Activated CD4-positive, alpha-beta memory T cell treated with anti-CD3 and anti-CD28 coated beads, Interleukin-2, amount 10 ng/mL, durations not matched to agents 7 days and 5 days (primary cell): ENCODE measurements at places on chromosomes 7 and 10. TPM values are rescaled to one million over a fixed set of nuclear protein-coding genes. Genes with fewer than 3 reads are reported as not detected.

WDR91 gene
- total RNA-seq = 11.6 TPM

DNA sequence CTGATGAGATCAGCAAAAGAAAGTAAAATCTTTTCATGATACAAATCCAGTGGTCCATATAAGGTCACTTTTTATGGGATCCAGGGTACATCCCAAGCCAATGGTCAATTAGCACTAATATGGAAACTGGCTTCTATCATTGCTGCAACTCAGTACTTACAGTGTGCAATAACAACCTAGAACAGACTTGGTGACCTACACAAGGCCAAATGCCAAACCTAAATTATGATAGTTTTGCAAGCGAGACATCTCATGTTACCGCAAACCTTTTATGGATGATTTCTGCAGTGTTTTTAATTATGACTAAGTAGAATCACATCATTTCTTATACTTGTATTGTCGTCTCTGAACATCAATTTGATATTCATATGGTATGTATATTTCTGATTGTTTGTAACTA lies 583.5 kb upstream of the SEMA3D start:
- no peak for DNase-seq

ABCB1 gene
- total RNA-seq = 9.8 TPM

- no peak for DNase-seq
Observed at GRCh38 chr7:133452577-133452976, 199.7 kb downstream of the EXOC4 start.

GRCh38 chr7:128937647-128938543 lies at the start of gene IRF5:
TSS of gene IRF5 (plus strand) at chr7:128937927. CDS start at chr7:128942082, 4,155 bp downstream.
- DNase-seq = peak; percentile 42

ELFN1 gene
- total RNA-seq = not detected

PDK4 gene
- not detected for total RNA-seq

DNA sequence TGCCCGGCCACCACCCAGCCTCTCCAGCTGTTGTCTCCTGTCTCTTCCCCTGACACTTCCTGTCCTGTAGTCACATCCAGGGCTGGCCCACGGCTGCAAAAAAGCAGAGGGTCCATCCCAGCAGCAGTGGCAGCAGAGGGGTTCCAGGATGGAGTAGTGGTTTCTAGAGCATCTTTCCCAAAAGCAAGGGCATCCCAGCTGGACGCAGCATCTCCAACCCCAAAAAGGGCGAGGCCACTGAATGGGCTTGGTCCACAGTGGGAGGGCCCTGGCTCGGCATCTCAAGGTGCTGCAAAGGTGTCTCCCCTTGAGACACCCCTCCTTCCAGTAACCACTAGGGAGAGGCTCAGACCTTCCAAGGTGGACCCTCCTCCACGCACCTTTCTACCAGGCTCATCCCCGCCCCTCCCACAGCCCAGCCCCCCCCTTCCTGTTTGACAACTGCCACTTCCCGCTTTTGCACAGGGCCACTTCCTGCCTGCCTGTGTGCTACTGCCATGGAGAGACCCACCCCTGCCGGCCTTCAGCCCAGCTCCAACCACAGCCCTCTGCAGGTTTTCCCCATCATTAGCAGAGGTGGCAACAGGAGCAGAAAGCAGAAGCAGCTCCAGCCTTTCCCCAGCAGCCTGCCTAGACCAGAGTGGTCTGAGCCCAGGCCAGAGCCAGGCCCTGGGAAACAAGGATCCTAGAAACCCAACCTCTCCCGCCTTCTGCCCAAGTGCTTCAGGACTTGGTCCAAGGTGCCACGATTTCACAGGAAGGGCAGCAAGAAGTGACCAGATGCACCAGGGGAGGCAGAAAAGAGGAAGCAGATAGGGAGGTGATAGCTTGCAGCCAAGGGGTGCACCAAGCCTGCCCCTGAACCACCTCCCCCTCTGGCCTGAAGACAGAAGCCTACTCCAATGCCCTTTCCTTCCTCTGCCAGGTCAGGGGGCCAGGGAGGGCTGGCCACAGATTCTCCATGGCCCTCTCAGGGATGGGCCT lies 8.6 kb downstream of the CAMK2G start:
- DNase-seq = peak; percentile 70

GRCh38 chr7:128123291-128124037 lies 92.2 kb upstream of the LRRC4 start:
- no peak for DNase-seq

GRCh38 chr7:1597066-1597760 lies 27.4 kb upstream of the PSMG3 start:
- no peak for DNase-seq

DNAH11 gene
- total RNA-seq = 2.2 TPM

DNA sequence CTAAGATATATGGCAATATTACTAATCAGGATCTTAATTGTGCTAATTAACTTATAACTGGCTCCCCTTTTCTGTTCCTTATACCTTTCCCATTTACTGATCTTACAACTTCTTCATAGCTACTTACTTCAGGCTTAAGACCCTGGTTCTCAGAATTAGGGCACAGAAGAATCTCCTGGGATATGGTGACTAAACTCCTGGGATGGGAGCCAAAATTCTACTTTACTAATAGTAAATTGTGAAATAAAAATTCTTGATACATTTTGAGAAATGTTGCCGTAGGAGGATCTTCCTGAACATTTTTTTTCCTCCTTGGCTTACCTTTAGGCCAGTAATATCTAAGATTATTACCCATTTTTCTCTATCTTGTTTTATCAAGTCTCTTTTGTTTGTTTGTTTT lies 309.5 kb downstream of the ATRNL1 start:
- no peak for DNase-seq

BTRC gene
- total RNA-seq = 14.4 TPM

DGKI gene
- total RNA-seq = 0.91 TPM

DNA sequence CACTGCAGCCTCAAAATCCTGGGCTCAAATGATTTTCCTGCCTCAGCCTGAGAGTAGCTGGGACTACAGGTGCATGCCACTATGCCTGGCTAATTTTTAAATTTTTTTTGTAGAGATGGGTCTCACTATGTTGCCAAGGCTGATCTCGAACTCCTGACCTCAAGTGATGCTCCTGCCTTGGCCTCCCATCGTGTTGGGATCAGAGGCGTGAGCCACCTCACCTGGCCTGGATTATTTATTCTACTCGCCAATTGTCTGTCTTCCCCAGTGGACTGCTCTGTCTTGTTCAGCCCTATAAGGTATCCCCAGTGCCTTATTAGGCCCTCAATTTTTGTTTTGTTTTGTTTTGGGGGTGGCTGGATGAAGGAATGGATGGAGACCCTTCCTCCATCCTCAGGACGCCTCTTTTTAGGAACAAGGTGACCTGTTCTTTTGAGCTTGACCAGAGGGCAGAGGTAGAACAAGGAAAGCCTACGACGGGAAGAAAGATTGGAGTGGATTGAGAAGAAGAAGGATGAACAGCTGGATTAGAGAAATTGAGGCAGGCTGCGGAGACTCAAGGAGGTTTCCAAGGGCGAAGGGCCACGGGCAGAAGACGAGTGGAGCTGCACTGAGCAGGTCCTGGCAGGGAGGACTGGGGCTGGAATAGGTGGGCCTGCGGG lies 541 bp upstream of the DENND10 start:
- DNase-seq = no peak

DNA sequence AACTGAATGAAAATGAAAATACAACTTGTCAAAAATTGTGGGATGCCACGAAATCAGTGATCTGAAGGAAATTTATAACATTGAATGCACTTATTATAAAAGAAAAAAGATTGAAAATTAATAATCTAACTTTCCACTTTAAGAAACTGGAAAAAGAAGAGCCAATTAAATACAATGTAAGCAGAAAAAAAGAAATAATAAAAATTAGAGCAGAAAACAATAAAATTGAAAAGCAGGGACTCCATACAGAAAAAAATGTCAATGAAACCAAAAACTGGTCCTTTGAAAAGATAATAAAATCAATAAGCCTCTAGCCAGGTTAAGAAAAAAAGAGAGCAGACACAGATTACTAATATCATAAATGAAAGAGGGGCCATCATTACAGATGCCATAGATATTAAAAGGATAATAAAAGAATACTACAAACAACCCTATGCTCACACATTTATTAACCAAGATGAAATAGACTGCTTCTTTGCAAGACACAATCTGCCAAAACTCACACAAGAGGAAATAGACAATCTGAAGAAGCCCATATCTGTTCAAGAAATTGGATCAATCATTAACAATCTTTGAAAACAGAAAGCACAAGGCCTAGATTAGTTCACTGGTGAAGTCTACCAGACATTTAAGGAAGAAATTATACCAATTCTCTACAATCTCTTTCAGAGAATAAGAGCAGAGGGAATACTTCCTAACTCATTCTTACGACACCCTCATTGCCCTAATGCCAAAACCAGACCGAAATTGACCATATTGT lies 233.8 kb upstream of the NEBL start:
- no peak for DNase-seq

PAX4 gene
- total RNA-seq = not detected

DNA sequence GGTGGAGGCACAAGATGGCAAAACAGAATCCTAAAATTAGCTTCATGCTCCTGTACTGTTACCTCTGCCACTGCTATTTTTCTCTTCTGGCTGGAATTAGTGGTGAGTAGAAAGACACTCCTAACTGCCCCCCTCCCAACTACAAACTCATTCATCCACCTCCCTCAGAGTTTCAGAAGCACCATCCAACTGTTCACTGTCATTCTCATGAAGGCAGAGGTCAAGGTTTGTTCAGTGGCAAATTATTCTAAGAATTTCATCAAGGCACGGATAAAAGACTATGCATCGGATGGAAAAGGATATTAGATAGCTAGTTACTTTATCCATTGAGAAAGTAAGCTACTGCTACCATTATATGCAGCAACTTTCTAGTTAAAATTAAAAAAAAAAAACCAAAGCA lies 59.7 kb downstream of the LRGUK start:
- DNase-seq = no peak

SPDYE11 gene
- total RNA-seq = not detected

- no peak for DNase-seq
Observed at GRCh38 chr7:67825356-67825755, 828.7 kb downstream of the TYW1 start.

DNA sequence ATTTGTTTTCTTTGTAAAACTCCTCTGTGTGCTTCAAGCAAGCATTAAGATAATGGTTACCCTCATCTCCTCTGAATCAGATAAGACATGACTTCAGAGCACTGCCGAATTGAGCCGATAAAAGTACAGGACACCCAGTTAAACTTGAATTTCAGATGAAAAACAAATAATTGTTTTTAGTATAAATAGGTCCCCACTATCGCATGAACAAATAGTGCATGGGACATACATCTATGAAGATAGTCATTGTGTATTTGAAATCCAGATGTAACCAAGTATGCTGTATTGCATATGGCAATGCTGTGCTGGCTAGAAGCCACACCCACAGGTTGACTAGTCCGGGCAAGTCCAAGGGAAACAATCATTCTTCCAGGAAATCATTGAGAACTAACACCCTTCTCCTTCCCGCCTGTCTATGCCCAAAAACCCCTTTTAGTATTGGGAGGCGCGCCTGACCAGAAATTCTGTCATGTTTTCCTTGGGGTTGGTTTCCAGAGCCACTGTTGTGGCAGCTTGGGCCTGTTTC lies 12.6 kb upstream of the FGFR2 start:
- no peak for DNase-seq

NUTM2A gene
- total RNA-seq = 0.15 TPM

DNA sequence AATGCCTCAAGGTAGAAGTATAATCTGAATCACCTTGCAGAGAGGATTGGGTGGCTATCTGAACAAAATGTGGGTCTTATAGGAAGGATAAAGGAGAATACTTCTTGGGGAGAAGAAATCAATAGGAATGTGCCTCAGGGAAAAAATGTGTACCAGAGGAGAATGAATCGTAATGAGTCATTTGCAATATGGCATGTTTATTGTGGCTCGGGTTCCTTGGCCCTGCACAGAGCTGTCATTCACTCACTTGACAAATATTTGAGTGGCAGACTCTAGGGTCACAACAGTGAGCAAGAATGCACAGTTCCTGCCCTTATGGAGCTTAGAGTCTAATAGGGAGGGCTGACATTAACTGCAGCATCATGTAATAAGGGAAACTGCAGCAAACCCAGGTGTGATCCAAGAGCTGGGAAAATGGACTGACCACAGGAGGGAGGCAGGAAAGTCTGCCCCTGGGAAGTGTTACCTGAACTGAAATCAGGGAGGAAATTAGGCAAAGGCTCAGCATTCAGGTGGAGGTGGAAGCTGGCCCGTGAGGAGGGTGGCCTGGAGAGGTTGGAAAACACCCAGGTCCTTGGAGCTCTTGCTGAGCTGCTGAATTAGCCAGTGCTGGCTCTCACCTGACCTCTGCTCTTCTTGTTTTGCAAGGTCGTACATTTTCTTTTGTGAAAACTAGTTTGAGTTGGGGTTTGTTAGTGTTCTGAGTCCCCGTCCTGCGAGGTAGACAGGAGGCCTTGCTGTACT lies 203.9 kb downstream of the FRMD4A start:
- no peak for DNase-seq

SLC26A5 gene
- not detected for total RNA-seq

DNA sequence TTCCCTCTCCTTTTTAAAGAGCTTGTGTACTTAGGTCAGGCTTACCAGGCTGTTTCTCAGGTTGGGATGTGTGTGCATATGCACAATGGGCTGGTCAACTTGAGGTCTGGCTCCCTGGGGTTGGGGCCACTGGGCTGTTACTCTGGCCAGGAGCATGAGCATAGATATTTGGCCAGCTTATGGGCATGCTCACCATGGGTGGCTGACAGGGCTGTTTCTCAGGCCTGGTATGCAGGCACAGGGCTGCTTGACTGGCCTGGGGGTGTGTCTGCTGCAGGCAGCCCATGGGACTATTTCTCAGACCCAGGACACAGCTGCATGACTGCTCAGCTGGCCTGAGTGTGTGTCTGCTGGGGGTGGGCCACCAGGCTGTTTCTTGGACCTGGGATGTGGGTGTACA lies 34.6 kb downstream of the SCART1 start:
- DNase-seq = no peak

DNA sequence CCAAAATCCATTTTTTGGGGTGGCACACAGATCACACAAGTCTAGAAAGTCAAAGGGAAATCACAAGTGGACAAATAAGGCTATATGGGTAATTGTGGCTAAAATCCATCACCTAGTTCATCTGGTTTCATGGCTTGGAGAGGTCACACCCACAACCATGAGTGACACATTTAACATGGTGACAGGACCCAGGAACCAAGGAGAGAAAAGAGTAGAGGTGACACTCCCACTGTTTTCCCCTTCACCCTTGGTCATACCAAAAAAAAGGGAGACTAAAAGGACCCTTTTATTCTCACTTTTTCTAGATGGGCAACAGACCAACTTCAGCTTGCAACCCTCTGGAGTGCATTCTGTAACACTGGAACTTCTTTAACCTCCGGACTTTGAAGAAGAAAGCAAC lies 46.2 kb upstream of the ZNF107 start:
- DNase-seq = no peak

DNA sequence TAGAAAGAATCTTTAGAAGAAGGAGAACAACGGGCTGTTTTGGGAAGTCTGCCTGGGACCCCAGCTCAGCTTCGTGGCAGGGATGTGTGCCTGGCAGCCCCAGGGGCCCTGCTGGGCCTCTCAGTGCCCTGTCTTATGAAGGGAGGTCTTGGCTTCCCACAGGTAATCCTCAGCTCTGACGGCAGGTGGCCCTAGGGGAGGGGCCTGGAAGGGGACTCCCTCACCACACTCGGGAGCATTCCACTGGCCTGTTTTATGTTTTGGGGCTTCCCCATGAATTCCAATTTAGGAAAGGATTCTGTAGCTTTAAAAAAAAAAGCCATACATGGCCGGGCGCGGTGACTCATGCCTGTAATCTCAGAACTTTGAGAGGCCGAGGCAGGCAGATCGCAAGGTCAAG lies 3.0 kb upstream of the DMBT1 start:
- DNase-seq = no peak

GRCh38 chr10:72502581-72502980 lies 123.3 kb downstream of the MICU1 start:
- no peak for DNase-seq

CPEB3 gene
- total RNA-seq = 3.0 TPM

HMX3 gene
- total RNA-seq = not detected

C10orf90 gene
- not detected for total RNA-seq

FAM180A gene
- total RNA-seq = not detected

GFRA1 gene
- not detected for total RNA-seq
